Left kidney (tissue), 8 donors: ENCODE measurements at places on chromosomes 3 and 15. TPM values are rescaled to one million over a fixed set of nuclear protein-coding genes. Genes with fewer than 3 reads are reported as not detected.

- no peak for DNase-seq
Measured at GRCh38 chr3:142808103-142808917, 80.6 kb downstream of the PCOLCE2 start.

Gene CLDN18
- polyA plus RNA-seq: 2.7 TPM

Gene PPARG
- 28.5 TPM for polyA plus RNA-seq

- no peak for DNase-seq
Measured at GRCh38 chr3:160125258-160125657, 100.0 kb upstream of the C3orf80 start.

DNA sequence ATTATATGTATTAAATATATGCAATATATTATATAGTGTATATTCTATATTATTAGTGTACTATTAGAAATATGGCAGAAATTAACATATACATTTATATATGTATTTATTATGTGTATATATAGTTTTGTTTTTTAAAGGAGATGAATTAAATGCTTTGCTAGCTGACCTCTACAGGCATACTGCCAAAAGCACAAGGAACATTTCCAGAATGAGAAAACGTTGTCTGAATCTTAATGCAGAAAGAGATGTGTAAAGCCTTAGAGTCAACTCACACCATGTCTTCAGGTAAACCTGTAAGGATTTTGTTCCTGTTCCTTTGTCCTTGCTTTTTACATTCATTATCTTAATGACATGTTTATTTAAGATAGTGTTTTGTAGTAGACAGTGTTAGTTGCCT lies 111.9 kb downstream of the ST8SIA2 start:
- DNase-seq: no peak

Gene LSAMP
- 14.2 TPM for polyA plus RNA-seq

DNA sequence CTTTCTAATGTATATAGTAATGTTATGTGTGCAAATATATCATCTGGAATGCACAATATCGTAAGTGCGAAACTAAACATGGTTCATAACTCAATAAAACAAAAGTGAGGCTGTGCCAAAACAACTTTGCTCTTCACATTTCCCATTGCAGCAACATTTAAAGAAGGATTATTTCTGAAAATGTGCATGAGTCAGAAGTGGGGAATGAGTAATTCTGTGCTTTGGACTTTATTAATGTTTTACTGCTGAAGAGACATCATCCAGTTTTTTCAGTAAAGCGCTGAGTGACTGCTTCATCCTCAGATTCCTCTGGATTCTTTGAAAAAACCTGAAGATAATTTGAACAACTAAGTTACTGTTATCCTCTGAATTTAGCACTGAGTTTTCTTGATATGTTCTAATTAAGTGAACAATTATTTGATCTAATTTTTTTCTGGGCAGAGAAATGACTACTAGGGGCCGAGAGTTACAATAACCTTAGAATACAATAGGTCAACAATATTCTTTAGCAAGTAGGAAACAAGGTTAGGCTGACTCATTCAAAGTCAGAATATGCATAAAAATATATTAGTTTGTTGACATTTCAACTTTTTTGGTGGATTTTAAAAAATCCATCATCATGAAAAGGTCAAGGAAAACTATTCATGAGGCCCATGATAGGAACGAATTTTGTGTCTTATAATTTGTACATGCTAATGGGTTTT lies 20.0 kb upstream of the PLCL2 start:
- no peak for DNase-seq

Gene SLC9C1
- polyA plus RNA-seq: 1.2 TPM

Gene ALDH1L1
- polyA plus RNA-seq: 44.0 TPM

Gene PPP2R3A
- polyA plus RNA-seq: 25.0 TPM

Gene GPR62
- 0.48 TPM for polyA plus RNA-seq

- no peak for DNase-seq
Measured at GRCh38 chr3:128327606-128328031, 139.1 kb downstream of the DNAJB8 start.

GRCh38 chr15:89323825-89324224 lies 10.8 kb downstream of the POLG start:
- no peak for DNase-seq

GRCh38 chr3:163644172-163644571 lies 1434.1 kb downstream of the SI start:
- no peak for DNase-seq

Gene SCAPER
- 21.9 TPM for polyA plus RNA-seq
